Stimulated activated CD4-positive, alpha-beta T cell treated with anti-CD3 and anti-CD28 coated beads, Interleukin-4, amount 100 ng/mL, for 24 hours (primary cell): ENCODE measurements at places on chromosomes 2 and 18.

DNA sequence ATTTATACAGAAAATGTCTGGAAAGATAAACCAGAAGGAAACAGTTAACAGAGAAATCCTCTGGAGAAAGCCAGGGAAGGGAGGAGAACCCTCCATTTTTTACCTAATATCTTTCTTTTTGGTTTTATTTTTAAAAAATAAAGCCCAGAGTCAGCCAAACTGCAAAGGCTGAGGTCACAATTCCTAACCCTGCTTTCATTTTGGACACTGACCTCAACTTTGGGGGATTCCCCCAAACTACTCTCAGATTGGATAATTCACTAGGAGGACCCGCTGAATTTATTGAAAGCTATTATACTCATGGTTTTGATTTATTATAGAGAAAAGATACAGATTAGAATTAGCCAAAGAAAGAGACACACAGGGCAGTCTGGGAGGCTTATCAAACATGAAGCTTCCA lies 93.3 kb upstream of the SP3 start:
- no peak for DNase-seq

DNA sequence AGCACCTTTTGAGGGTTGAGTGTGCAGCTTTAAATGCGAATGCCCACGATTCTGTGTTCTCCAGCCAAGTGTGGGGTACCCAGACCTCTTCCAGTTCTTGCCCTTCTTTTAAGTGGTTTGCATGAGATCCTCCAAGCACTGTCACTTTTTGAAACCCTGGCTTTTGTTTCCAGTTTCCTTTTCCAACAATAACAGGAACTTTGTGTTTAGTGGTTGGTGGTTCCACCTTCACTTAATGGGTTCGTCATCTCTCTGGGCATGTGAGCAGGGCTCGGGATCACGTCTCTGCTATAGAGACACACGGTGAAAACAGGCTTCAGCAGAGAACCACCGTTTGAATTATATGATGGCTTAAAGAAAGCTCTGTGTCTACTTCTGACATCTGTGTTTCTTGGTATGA lies 197.6 kb downstream of the LDLRAD4 start:
- no peak for DNase-seq

- no peak for DNase-seq
Observed at GRCh38 chr2:237546040-237546875, 20.1 kb upstream of the PRLH start.

- DNase-seq: no peak
Observed at GRCh38 chr18:31399306-31400032, 22.9 kb downstream of the DSG4 start.

- no peak for DNase-seq
Observed at GRCh38 chr2:241270531-241270930, 44.9 kb downstream of the HDLBP start.

DNA sequence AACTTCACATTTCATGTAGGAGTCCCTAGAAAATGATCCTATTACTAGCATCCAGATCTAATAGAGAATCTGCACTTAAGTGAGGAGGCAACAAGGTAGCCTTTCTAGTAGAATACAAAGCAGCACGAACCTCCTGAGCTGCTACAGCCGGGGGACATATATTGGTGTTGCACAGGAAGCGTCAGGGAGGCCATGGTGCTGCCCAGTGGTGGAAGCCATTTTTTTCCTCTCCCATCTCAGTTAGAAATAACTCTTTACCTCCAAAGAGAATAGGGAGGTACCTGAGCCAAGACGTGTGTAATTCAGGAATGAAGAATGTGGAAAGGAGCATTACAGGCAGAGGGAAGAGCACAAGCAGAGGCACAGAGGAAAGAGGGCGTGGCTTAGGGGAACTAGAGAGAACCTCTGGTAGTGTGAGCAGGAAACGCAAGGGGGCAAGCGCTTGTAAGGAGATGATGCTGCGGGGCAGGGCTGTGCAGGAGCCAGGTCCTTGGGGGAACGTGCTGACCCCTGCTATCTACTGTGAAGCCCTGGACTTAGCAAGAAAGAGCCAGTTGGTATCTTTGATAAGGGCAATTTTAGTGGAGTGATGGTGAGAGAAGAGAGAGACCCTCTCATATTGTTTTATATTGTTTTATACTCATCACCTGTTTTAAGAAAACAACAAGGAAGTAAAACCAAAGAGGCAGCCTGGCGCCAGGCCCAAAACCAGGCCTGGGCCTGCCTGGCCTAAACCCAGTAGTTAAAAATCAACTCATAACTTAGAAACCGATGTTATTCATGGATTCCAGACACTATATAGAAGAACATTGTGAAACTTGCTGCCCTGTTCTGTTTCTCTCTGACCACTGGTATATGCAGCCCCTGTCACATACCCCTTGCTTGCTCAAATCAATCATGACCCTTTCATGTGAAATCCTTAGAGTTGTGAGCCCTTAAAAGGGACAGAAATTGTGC lies 50.0 kb upstream of the TTC39C start:
- DNase-seq: peak; percentile 62

- no peak for DNase-seq
Observed at GRCh38 chr2:33160191-33160590, 213.4 kb downstream of the LTBP1 start.

- no peak for DNase-seq
Observed at GRCh38 chr2:102544182-102544581, 71.2 kb downstream of the SLC9A4 start.

DNA sequence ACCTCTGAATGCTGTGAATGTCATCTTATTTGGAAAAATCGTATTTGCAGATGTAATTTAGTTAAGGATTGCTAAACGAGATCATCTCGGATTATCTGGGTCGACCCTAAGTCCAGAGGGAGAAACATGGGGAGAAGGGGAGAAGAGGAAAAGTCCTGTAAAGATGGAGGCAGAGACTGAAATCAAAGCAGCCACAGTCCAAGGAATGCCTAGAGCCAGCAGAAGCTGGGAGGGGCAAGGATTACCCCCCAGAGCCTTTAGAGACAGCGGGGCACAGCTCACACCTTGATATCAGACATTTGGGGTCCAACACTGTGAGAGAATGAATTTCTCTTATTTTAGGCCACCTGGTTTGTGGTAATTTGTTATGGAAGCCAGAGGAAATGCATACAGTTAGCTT lies 104.9 kb upstream of the YPEL5 start:
- no peak for DNase-seq

DNA sequence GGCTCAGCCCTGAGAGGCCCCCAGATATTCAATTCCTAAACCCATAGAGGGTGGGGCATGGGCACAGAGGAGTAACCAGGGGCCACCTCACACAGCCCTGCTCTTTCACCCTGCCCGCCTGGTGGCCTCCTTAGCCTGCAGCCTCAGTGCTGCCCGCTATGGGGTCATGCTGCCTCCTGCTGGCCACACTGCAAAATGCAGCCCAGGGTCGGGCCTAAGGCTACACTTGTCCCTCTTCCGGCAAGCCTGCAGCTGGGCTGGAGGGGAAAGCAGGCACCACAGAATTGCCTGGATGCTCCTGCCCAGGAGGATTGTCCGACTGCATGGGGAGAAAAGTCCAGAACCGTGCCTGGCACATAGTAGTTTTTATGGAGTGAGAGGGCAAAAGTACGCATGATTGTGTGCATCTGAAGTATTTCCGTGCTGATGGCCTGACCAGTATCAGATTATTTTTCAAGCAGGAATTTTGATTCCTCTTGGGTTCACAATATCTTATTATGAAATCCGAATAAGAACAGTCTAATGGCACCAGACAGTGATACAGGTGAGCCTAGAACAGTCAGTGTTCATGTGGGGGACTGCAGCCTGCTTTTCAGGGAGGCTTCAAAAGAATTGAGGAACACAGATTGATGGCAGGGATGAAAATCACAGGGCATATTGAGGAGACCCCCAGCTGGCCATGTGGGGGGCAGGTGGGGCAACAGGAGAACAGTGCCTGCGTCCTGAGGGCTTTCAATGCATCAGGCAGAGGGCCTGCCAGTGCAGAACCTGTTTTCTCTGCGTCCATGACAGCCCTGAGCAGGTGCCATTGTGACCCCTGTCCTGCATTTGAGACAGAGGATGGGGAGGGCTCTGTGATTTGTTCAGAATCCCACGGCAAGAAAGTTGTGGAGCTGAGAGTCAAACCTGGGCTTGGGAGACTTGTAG lies 51.2 kb upstream of the ALPP start:
- peak; percentile 86 for DNase-seq

DNA sequence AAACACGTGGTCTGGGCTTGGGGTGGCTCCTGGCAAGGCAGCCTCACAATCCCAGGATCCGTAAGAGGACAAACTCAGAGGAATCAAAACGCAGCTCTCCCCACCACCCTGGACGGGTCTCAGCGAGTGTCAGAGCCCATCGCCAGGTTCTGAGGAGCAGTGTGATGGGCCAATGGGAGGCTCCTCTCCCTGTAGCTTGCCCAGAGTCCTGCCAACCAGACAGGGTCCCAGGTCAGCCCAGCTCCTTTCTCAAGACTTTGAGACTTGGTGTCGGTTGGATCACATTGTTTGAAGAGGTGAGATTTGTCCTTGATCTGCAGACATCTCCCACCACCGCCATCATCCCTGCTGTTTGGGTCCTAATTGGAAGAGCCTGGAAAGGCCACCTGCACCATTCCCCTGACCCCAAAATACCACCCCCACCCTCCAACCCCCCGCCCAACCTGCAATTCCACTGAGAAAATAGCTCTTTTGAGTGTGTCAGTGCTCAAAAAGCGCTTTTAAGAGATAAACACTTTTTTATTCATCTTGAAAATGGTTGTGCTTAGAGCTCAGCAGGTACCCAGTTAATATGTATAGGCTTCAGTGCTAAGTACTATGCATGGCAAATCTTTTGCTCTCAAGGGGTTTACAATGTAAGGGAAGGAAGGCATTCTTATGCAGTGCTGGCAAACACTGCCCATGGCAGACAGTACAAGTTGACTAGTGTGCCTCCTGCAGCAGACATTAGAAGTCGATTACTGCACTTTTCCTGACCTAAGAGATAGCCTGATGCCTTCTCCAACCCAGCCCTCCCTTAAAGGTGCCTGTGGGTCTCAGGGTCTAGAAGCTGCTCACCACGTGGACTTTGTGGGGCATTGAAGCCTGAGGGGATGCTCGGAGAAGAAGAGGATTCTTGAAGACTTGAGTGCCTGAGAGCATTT lies 50.6 kb downstream of the GLI2 start:
- DNase-seq: no peak

DNA sequence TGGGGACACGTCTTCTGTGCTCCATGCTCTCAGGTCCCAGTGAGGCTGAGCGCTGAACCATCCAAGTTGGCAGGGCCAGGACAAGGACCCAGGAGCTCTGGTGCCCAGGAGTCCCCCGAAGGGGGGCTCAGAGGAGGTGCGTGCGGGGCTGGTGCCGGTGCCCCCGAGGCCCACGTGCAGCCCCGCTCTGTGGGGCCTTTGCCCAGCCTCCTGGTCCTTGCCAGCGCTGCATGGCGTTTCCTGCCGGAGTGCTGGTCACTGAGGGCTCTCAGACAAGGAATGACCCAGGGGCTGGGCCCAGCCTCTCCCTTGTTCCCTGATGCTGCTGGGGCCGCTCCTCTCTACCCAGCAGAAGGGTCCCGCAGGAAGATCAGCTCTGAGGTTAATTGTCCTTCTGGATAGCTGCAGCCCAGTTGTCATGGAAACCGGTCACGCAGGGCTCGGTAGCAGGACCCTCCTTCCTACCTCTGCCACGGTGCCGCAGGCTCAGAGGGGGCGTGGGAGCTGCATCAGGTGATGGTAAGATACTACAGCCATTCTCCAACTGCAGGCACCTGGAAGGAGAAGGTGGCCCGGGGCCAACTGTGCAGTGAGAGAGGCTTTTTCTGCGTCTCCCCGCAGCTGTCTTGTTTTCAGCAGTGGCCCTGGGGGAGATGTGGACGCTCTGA lies 64.5 kb downstream of the RRM2 start:
- no peak for DNase-seq

DNA sequence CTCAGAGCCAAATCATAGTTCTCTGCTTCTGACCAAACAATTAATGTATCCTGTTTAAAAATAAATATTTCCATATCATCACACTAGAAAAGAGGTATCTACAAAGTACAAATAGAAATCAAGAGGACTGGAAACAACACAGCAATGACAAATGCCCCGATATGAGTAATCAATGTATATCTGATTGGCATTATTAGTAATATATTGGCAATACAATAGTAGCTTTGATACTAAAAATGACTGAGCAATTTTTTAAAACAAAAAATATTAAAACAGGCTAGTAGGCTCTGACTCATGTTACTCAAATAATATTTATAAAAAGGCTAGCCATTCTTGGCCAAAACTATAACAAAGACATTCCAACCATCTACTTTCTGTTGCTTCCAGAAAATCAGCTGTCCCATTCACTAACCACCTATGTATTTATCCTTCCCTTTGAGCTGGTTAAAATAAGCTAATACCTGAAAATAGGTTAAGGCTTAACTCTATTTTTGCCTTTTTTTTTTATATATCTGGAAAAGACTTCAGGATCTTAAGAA lies 13.3 kb downstream of the PPP4R3B start:
- no peak for DNase-seq

DNA sequence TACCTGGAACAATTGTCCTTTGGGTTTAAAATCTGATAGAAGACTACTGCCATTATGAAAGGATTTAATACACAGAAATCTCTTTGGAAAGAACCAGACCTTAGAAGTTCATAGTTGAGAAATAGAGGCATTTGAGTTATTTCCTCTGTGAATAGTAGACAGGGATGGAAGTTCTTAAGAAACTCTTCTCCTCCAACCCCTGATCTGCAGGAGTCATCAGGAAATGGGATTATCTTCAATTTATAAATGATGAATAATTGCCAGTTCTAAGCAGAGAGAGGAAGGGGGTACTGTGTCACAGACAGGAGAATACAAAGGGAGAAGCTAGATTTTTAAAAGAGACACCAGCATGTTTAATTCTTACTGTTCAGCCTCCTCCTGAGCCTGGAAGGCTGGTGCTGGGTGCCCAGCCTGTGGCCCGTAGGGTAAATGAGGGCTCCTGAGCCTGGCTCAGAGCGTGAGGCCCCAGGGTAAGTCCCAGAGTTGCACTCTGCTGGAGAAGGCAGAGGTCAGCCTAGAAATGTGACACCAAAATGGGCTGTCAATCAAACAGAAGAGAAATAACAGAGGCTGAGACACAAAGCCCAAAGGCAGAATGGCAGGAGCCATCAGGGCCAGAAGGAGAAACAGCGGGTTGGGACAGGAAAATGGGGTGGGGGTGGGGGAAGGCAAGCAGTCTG lies 58.2 kb upstream of the PKDCC start:
- DNase-seq: no peak

DNA sequence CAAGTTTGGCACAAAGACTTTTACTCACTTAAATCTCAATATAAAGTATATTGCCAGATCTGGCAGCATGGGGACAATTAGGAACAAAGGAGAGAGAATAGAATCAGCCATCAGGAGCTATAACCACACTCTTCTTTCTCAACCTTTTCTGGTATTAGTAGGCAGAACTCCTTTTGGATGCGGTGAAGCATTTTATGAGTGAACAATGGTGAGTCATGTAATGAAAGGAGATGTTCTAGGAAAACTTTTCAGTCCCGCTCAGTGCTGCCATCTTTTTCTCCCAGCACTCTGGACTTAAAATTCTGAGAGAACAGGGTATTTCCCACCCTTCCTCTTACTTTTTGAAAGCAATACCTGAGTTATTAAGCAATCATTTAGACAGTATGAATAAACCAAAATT lies 32.2 kb downstream of the PLEKHA3 start:
- DNase-seq: no peak

GRCh38 chr2:85872536-85873161 lies 16.1 kb downstream of the ST3GAL5 start:
- DNase-seq: no peak

GRCh38 chr2:138209009-138209408 lies 244.7 kb downstream of the HNMT start:
- DNase-seq: no peak
